ENCODE measurements at places on chromosomes 4 and X. TPM values are rescaled to one million over a fixed set of nuclear protein-coding genes. Genes with fewer than 3 reads are reported as not detected.

The ANOS1 gene
- 1.0 TPM for total RNA-seq

The PWWP3B gene
- total RNA-seq = 0.78 TPM

The SPACA5 gene
- not detected for total RNA-seq

The PHEX gene
- 0.17 TPM for total RNA-seq

The STAP1 gene
- not detected for total RNA-seq

The CNGA1 gene
- not detected for total RNA-seq

The DGKQ gene
- 26.2 TPM for total RNA-seq

The FAM47A gene
- not detected for total RNA-seq

The PCDH7 gene
- total RNA-seq = 2.8 TPM

The AMTN gene
- not detected for total RNA-seq

The F8A2 gene
- total RNA-seq = not detected

The GPR34 gene
- not detected for total RNA-seq

The ZFP92 gene
- total RNA-seq = 0.07 TPM

The CXCL9 gene
- total RNA-seq = not detected

The RAB40AL gene
- 1.8 TPM for total RNA-seq

The FBXW7 gene
- total RNA-seq = 57.5 TPM

The TRIM60 gene
- not detected for total RNA-seq

The ERAS gene
- not detected for total RNA-seq

The L1CAM gene
- total RNA-seq = 925 TPM

The CFP gene
- total RNA-seq = 0.49 TPM
